ENCODE measurements at places on chromosomes 7 and 10. TPM values are rescaled to one million over a fixed set of nuclear protein-coding genes. Genes with fewer than 3 reads are reported as not detected.

DNA sequence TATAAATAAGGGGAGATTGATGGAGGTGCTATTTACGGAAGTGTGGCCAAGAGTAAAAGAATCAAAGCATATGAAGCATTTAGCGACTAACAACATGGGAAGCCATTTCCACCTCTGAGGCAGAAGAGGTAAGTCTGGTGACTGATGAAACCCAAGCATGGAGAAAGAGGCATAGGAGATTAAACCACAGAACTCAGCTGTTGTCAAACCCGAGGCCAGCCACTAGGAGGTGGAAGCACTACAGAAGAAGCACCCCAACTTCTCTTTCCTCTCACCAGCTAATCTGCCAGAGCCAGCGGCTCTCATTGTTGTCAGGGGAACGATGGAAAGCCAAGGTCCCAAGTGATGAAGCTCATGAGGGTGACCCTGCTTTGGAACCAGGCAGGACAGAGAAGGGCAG lies 19.6 kb upstream of the CNTNAP2 start:
- no peak for DNase-seq

DNA sequence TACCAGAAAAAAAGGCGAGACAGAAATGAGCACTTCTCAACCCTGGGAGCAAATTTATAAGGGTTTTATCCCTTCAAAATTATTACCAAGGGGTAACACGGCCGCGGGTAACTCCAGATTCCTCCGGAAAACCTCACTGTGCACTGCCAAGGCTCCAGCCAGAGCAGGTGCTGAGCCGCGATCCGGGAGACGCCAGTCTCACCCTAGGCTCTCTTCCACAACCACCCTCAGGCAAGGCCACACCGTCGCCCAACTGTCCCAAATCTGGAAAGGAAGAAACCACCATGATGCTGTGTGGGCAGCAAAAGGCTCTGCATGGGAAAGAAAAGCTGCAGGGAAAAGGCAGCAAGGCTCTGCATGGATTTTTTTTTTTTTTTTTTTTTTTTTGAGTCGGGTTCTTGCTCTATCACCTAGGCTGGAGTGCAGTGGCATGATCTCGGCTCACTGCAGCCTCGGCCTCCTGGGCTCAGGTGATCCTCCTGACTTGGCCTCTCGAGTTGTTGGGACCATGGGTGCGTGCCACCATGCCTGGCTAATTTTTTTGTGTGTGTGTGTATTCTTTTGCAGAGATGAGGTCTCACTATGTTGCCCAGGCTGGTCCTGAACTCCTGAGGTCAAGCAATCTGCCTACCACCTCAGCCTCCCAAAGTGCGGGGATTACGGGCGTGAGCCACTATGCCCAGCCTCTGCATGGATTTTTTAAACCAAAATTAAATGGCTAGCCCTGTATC lies 39.0 kb downstream of the MAD1L1 start:
- DNase-seq = no peak

GRCh38 chr7:137564677-137565076 lies 221.1 kb upstream of the PTN start:
- DNase-seq = no peak

DNA sequence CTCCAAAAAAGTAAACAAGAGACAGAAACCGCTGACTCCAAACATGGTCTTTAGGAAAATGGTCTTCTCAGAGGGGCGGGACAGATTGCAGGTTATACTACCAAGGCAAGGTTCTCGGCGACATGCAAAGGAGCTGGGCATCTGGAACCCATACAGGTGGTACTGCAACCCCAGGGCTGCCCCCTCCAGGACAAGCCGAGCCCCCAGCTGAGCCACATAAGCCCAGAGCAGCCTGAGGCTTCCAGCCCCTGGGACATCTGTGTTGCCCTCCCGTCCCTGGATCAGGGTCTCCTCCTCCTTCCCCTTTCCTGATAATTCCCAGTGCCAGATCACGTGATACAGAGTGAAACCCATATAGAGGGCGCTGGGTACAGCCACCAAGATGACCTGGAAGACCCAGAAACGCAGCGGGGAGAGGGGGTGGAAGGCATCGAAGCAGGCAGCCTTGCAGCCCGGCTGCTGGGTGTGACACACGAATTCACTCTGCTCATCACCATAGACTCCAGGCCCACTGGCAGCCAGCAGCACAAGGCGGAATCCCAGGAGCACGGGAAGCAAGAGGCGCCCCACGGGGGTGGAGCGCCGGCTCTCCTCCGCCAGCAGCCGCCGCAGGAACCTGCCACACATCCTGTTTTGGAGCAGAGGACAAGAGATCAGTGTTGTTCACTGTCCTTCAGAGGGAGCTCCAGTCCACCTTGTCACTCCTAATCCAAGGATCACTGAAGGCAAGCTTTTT lies at the start of gene GJC3:
Gene GJC3 (minus strand): TSS at position 627 of the 736 bp plus-strand sequence. CDS start 0 bp downstream, at position 627.
- peak; percentile 46 for DNase-seq

DNA sequence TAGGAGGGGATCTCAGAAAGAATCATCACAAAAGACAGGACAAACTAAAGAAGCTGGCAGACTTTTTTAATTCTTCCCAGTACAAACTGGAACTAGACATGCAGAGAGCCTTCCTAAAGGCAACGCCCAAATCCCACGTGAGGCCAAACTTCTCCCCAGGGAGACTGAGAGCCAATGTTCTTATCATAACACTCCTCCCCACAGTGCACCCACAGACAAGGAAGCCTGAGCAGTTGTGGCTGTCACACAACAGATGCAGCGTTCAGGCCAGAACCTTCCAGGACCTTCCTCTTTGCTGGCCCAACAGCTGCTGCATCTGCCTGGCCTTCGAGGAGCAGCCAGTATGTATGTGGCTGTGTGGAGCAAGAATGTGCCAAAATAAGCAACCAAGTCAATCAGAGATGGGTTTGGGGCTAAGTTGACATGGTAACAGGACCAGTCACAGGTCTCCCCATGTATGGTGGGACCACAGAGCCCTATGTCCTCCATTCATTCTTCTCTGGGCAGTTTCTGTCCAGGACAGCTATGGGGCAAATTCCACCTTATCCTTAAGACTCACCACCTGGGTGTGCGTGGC lies 34.9 kb downstream of the SRPK2 start:
- DNase-seq = no peak

GRCh38 chr10:12777840-12778585 lies 223.5 kb downstream of the CCDC3 start:
- no peak for DNase-seq

DNA sequence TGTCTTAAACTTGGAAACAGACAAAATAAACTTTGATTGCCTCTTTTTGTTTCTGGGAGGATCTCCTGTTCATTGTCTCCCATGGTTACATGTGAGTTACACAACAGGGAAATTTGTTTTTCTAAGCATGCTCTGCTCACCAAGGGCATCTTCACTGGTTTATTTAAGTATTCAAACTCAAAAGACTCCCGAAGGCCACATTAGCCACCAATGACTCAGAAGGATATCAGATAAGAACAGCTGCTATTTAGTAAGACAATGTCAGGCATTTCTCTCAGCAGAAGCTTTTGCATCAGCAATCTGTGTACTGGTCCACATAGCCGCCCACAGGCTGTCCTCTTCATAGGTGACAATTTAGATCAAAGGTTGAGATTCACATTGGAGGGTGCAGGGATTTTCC lies 19.3 kb downstream of the OR6B1 start:
- DNase-seq = no peak

DNA sequence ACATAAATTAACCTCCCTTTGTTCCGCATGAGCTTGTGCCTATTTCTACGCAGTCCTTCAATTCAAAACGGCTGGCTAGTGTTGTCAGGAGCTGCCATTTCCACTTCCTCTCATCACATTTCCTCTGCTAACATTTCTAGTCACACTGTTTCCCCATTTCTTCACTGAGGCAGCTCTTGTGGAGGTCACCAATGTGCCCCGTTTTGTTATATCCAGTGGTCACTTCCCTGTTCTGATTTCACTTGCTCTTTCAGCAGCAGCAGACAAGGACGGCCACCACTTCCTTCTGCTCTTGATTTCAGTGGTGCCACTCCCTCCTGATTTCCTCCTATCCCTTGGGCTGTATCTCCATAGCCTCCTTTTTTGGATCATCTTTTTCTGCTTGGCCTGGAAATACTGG lies 64.8 kb upstream of the SEC61G start:
- no peak for DNase-seq

DNA sequence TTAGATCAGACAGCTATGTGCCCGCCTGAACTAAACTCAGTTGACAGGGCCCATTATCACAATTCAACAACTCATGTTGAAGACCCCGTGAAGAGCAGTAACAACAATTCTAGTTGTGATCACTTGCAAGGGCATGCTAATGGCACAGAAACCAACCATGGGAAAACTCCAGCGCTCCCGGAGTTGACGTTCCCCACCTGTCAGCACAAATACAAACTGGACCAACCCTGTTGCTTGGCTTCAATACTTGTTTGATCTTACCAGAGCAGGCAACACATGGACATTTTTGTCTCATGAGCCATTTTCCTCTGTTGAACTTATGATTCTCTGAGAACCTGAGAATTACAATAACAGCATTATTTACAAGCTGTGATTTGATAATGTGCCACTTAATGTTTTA lies 119.0 kb upstream of the LANCL2 start:
- no peak for DNase-seq

- DNase-seq = no peak
Measured at GRCh38 chr10:983971-984655, 4.1 kb upstream of the GTPBP4 start.

GRCh38 chr10:29063806-29064644 lies 224.8 kb upstream of the LYZL1 start:
- no peak for DNase-seq

Gene BMPR1A
- 14.6 TPM for total RNA-seq

Gene ARMC3
- total RNA-seq = not detected

Gene MKRN1
- 63.6 TPM for total RNA-seq

Gene SPDYE9
- total RNA-seq = not detected

Gene ASB10
- not detected for total RNA-seq

Gene AOAH
- total RNA-seq = 5.2 TPM

Gene MKI67
- 221 TPM for total RNA-seq

Measured in activated naive CD4-positive, alpha-beta T cell treated with anti-CD3 and anti-CD28 coated beads, Interleukin-2, amount 50 U/mL, for 72 hours (primary cell).